ENCODE measurements at places on chromosomes 1 and 21. TPM values are rescaled to one million over a fixed set of nuclear protein-coding genes. Genes with fewer than 3 reads are reported as not detected.

KIF2C gene
- total RNA-seq, result 15.5 TPM

OR2L5 gene
- 0.05 TPM for total RNA-seq

- DNase-seq, result no peak
Measured at GRCh38 chr1:70754701-70755100, 292.9 kb downstream of the PTGER3 start.

DNA sequence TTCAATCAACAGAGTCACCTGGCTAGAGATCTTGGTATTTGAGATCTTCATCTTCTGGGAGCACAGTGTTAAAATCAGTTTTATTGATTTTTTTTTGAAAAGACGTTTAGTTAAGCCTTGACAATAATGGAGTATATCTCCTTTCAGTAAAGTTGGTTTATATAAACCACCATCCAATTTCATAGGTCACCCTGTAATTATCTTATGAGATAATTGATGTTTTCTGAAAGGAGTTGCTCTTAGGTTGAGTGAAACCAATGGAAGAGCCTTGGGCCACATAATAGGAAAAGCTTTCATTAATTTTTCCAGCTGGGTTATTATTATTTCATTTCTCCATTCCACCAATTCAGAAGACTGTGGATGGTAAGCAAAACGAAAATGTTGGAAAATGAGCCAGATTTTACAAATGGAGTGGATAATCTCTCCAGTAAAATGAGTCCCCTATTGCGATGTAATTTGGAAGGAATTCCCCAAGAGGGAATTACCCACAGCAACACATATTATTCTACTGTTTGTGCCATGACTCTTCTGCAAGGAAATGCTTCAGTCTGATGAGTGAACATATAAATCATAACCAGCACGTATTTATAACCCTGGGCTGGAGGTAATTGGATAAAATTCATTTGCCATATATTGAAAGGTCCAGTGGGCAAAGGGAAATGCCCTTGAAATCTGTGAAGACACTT, 46.2 kb upstream of the TINAGL1 start:
- DNase-seq, result no peak

GRCh38 chr1:31122101-31122735, 56.7 kb upstream of the PUM1 start:
- no peak for DNase-seq

DNA sequence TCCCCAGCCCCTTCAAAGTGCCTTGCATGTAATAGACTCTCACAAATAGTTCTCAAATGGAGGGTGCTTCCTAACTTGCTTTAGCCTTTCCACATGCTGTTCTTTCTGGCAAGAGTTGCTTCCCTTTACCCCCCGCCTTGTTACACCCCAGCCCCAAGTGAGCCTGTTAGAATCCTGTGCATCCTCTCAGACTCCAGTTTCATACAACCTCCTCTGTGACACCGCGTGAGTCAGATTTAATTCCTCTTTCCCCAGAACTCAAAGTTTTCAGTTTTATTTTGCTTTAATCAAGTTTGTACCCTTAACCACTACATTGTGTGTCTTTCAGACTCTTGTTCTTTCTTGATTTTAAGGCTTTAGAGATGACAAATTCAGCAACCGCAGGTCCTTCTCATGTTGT, 234.5 kb upstream of the HOOK1 start:
- no peak for DNase-seq

- peak; percentile 42 for DNase-seq
Measured at GRCh38 chr1:181354865-181355264, 128.5 kb upstream of the CACNA1E start.

DNA sequence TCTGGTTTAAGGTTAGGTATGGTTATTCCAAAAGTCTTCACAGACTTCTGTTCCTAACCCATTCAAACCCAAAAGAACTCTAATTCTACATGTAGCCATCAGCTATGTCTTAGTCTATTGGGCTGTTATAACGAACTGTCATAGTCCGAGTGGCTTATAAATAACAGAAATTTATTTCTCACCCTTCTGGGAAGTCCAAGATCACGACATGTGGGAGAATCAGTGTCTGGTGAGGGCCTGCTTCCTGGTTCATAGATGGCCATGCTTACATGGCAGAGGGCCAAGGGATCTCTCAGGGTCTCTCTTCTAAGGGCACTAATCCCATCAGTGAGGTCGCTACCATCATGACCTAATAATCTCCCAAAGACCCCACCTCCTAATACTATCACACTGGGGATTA, 103.0 kb upstream of the PPP2R5A start:
- no peak for DNase-seq

DNA sequence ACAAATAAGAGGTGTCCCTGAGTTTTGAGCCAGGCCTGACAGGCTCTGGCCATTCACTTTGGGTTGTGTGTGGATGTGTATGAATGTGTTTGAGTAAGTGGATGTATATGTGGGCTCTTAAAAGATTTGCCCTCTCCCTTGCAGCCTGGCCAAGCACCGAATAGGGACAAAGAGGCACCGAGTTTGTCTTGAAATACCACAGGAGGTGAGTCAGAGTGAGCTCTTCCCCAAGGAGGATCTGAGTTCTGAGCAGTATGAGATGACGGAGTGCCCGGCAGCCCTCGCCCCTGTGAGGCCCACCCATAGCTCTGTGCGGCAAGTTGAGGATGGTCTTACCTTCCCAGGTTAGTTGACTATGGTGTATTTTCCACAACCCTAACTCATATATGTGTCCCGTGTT, 19.0 kb downstream of the KDM4A start:
- no peak for DNase-seq

GRCh38 chr1:238027366-238027765, 136.6 kb upstream of the ZP4 start:
- DNase-seq, result no peak

DNA sequence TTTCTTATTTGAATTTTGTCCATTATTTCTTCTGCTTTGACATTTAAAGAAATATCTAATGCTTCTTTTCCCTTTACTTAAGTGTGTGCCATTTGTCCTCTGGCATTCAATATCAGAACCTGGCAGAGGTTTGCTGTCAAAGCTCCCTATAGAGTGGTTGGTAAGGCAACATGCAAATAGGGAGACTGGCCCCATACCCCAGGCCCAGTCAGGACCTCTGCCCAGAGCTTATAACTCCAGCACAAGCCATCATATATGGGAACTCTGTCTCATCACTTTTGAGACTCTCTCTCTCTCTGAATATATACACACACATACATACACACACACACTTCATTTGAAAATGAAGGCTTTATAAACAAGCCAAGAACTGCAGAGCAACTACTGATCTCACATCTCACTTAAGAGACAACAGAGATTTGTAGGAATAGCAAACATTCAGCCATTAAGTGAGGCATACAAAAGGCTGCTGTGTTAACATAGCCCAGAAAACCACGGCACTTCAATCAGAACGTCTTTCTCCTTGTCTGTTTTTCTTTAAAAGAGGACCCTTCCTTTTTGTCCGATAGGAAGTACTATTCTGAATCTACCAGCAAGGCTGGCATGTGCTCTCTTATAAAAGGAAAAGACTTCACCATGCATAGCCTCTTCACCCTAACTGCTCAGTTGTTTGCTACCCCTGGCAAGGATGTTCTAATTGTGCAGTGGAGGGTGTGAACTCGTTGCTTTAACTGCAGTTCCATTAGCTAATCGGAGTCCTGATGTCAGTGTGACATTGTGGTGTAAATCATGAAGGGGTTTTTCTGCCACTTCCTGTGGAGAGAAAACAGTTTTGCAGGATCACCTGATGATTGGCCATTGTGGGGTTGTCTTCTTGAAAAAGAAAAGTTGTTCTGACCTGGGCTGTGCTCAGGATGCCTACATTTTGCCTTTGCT, 101.7 kb downstream of the NR5A2 start:
- no peak for DNase-seq

DNA sequence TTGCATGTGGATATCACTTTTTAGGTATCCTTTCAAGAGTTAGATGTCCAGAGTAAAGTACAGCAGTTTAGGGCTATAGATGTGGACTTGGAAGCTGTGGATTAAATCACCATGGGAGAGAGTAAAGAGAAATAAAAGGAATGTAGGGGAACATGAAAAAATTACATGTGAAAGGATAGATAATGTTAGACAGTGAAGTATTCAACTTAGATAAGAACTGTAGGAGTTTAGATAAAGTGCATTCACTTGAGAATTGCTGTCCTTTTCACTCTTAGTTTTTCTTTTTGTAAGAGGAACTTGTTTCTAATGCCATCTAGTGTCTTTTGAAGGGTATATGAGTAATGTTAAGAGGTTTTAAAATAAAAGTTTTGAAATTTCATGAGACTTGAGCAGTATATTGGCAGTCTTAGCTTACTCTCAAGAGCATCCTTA, 40.1 kb downstream of the MAST2 start:
- peak; percentile 61 for DNase-seq

DNA sequence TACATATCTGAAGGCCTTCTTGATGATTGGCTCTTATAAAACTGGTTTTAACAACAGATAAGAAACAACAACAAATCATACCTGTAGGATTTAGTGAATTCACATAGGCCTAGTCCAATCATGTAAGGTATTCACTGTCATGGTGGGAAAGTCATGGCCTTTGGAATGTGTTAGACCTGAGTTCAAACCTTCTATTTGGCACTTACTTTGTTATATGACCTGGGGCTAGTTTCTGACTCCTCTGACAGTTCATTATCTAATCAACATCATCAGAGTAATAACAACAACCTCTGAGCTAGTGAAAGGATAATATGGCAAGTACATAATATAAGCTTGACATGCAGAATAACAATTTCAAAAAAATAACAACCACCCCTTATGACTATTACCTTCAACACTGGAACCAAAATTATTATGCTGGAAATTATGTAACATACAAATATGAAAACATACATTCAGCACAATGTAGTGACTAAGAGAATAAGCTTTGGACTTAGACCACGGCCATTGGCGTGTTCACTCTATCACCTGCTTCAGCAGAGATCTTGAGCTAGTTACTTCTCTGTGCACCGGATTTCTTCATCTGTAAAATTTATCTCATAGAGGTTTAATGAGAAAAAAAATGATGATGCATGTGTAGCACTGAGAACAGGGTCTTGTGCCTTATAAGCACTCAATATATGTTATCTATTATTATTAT, 597.6 kb downstream of the LMO4 start:
- DNase-seq, result no peak

DNA sequence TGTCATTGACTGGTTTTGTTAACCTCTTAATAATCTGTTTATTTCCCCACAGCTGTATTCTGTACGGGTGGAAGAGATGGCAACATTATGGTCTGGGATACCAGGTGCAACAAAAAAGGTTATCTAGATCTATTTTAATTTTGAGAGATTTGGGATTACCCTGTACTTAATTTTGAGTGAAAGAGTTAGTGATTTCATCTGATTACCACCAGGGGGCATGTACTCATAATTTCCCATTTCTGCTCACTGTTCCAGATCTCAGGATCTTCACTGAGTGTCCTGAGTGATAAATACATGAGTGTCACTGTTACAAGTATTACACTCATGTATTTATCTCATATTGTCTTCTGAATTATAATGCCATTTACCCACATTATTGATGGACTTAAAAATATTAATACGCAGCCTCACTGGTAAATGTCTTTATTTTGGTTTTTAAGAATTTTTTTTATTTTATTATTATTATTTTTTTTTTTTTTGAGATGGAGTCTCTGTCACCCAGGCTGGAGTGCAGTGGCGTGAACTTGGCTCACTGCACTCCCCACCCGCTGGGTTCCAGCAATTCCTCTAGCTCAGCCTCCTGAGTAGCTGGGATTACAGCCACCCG, 27.4 kb downstream of the DTL start:
- DNase-seq, result peak; percentile 64

GRCh38 chr1:226736908-226737818, 1.9 kb downstream of the ITPKB start:
- no peak for DNase-seq

DNA sequence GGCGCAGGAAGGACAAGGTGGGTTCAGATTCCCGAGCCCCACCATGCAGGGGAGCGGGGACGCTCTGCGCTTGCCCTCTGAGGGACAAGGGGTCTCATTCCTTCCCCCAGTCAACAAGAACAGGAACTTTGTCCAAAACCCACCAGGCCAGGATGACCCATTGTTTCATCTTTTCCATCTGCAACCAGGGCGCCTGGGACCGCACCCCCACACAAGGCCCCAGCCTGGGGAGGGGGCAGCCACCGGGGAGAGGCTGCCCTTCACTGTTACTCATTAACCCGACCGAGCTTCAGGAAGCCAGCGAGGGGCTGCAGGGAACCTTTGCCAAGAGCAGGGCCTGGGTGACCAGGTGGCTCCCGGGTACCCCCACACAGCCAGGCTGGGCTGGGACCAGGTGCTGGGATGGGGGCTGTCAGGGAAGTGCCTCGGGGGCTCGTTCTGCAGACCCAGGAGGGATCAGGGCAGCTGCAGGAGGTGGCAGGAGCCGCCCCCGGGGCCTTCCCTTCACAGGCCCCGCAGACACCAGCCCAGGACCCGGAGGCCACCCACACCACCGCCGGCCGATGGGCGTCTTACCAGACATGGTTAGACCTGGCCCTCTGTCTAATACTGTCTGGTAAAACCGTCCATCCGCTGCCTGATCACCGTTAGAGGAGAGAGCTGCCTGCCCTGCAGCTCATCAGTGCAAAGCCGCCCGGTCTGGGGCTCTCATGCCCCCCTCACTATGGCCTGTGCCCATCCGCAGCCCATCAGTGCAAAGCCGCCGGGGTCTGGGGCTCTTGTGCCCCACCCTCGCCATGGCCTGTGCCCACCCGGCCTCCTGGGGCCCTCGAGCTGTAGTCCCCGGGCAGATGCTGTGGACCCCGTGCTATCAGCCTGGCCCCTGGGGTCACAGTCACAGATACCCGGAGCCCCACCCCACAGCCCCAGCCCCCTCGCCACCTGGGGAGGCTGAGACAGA, 4.9 kb upstream of the TTLL10 start:
- no peak for DNase-seq

- DNase-seq, result no peak
Measured at GRCh38 chr1:40057310-40058030, 16.9 kb downstream of the CAP1 start.

DNA sequence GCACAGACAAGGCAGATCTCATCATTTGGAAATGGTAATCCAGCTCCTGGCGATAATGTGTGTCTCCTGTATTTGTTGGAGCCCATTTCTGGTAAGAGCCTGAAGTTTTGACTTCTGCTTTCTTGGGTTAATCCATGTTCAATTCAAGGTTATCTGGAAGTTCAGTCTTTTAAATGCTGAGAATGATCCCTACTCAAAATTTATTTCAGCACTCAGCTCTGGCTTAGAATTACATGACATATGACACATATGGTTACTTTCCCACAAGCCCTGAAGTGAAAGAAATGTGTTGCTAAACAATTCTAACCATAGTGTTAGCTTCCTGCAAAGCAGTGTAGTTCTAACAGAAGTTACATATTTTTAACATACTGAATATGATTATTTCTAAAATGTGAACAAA, 2.7 kb downstream of the PTGFR start:
- no peak for DNase-seq

GRCh38 chr1:202023001-202023433, 12.6 kb downstream of the ELF3 start:
- peak; percentile 92 for DNase-seq

DNA sequence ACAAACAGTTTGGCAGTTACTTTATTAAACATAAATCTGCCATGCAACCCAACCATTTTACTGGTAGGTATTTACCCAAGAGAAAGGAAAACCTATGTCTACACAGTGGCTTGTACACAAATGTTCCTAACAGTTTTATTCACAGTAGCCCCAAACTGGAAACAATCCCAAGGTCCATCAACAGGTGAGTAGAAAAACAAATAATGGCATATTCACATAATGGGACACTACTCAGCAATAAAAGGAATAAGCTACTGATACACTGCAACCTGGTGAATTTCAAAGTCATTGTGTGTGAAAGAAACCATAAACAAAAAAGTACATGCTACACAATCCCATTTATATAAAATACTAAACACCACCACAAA, 12.7 kb downstream of the KYAT3 start:
- DNase-seq, result no peak
